ENCODE measurements at places on chromosomes 2 and 18.
A peak's percentile ranks its signal among the peaks of the same experiment; 100 is the strongest.

GRCh38 chr2:106830191-106830590 is 55.8 kb downstream of the ST6GAL2 start:
- DNase-seq, result no peak

- peak; percentile 11 for DNase-seq
Observed at GRCh38 chr18:50009773-50010335, 185.1 kb downstream of the MYO5B start.

GRCh38 chr2:168611896-168612650 is 156.0 kb downstream of the CERS6 start:
- DNase-seq, result no peak

DNA sequence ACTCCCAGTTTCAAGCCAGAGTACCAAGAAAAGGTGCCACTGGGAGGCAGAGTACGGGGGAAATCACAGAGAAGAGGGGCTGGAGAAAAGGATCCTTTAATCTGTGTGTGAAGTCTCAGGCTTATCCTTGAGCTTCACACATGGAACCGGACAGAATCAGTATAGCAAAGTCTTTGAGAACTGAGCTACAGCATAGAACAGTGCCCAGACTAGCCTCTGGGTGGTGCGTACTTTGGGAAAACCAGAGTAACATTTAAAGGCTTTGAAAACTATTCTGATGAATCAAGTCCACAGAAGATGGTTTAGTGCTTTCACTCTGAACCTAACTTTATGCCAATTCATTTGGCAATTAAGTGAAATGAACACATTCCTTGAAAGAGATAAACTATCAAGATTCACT is 83.1 kb downstream of the BABAM2 start:
- DNase-seq, result peak; percentile 41

- no peak for DNase-seq
Observed at GRCh38 chr18:32937597-32937996, 164.8 kb upstream of the KLHL14 start.

DNA sequence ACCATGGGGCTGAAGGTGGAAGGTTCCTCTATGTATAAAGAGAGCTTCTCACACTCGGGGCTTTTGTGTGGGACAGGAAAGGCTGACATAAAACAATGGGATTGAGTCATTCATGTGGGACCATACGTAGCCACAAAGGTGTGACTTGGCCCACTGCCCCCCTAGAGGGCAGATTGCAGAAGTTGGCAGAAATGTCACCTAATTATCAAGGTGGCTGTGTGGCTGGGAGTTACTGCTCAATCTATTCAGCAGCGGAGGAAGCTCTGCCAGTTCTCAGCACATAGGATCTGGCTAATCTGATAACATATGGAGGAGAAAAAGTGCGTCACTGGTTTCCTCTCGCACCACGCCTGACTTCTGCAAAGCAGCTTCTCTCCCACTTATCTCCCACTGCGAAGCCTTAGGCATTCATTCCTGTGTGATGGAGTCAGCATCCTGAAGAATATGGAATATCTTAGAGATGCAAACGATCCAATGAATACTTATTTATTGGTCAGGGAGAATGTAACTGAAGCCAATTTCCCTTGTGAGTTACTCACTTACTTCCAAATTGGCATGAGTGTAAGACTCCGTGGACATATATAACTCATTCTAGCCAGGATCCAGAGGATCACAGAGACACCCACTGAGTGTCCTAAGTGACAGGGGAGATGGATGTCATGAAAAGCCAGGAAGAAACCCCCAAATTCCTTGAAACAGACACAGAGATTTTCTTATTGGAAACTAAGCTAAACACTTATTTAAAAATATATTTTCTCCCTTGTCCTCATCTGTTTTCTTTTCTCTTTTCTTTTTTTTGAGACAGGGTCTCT is 344.8 kb downstream of the TGIF1 start:
- peak; percentile 69 for DNase-seq

DNA sequence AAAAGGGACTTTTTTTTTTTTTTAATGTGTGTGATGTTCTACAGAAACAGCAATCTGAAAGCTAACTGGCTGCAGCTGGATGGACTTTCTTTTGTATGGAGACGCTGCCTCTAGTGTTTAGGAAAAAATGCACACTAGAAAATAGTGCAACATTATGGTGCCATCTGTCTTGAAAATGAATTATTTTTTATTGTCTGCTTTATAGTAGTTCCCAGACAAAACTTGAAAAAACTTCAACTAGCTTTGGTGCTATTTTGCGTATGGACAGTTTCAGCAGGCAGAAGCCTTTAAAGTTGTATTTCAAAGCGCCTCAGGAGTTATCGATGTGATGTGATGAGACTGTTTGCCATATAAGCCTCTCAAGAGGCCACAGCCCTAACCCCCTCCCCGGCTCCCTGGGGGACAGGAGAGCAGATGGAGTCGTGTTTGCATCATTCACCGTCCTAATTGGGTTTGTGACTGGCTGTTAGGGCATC is 86.9 kb downstream of the LTBP1 start:
- peak; percentile 80 for DNase-seq

- peak; percentile 98 for DNase-seq
Observed at GRCh38 chr2:201780674-201781493, at the start of gene ALS2. TSS of gene ALS2 (minus strand) at chr2:201780933. CDS start at chr2:201768885, 12,048 bp downstream.

DNA sequence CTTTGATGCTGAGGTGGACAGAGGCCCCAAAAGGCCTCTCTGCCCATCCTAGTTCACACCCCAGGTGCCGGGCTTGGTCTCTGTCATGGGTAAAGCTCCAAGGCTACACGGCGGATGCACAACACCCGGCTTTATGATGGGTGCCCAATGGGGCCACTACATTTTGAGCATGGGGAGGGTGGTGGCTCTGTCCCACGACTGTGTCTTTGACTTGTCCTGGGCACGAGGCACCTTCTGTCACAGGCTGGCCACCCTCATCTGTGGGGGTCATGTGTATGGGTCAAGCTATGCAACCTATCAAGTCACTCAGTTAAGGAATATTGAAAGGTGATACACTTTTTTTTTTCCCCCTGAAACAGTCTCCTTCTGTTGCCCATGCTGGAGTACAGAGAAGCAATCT is 63.7 kb downstream of the EDAR start:
- no peak for DNase-seq

GRCh38 chr2:227191367-227191766 is 26.9 kb downstream of the COL4A3 start:
- peak; percentile 55 for DNase-seq

- no peak for DNase-seq
Observed at GRCh38 chr18:9015689-9016088, 86.8 kb upstream of the NDUFV2 start.

DNA sequence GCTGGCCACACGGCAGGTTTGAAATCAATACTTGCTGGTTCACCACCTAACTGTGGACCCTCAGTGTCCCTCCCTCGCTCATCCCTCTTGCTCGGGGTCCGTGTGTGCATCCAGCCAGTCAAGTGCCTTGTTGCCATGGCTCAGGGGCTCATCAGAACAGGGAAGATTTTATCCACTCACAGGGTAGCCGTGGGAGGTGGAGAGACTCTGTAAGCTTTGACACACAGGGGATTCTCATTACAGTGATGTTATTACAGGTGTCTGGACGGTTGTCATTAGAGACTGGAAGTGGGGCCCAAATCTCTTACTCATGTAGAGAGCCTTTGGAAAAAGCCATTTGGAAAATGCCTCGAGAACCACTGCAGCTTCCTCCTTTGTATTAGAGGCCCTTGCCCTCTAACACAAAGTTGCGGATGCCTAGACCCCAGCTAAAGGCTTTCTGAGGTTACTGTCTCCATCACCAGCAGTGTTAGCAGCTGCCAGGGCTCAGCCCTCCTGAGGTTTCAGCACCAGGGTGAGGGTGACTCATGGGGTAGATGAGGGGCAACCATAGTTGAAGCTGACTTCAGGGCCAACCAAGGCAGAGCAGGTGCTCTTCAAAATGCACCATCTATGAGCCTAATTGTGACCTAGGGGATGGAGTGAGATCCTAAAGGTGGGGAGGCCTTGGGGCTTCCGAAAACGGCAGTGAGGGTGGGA is 195.6 kb downstream of the CLIP4 start:
- DNase-seq, result no peak

DNA sequence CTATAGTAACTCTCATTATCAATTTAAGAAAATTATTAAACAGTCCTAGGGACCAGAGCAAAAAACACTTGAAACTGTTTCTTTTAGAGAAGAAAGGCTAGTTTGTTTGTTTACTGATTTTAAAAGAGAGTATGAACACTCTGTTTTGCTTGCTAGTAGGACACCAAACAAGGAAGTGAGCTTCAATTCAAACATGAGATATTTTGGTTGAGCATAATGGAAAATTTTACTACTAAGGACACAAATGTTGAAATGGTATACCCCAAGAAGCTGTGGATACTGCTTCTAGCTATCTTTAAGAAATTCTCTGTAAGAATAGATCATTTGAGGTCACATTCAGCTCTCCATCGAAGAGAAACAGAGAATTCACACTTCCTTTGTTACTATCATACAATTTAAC is 216.3 kb upstream of the SMAD7 start:
- DNase-seq, result no peak

- no peak for DNase-seq
Observed at GRCh38 chr2:134086594-134087219, 167.2 kb upstream of the MGAT5 start.

- DNase-seq, result no peak
Observed at GRCh38 chr2:120561379-120562035, 174.2 kb upstream of the GLI2 start.

- DNase-seq, result peak; percentile 24
Observed at GRCh38 chr2:86788881-86789686, 1.6 kb downstream of the CD8A start.

DNA sequence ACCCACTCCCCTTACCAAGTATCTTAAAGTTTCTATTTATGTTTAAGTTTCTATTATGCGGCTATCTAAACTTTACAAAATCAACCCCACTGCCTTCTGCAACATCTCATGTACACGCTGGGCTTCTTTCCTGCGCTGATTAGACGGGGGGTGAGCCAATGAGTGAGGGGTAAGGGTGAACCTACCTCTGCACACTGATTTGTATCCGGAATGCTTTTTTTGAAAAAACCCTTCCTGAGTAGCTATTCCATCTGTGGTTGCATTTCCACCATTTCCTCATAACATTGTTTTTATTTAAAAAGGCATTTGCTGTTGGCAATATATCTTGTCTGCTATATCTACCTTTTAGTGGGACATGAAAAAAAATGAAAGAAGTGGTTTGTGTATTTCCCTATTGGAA is 6.3 kb downstream of the ALPG start:
- DNase-seq, result no peak
